Temporal lobe (tissue), 4 donors: ENCODE measurements at places on chromosomes 11 and 22. TPM values are rescaled to one million over a fixed set of nuclear protein-coding genes. Genes with fewer than 3 reads are reported as not detected.

The TTC36 gene
- 3.7 TPM for total RNA-seq

The KIF18A gene
- total RNA-seq, result 3.4 TPM

The MICALL1 gene
- total RNA-seq, result 21.4 TPM

The MISFA gene
- 0.74 TPM for total RNA-seq

The DMC1 gene
- total RNA-seq, result 3.4 TPM

The SAA1 gene
- total RNA-seq, result not detected

The KRTAP5-1 gene
- not detected for total RNA-seq
